ENCODE measurements at places on chromosomes 4 and X.

- DNase-seq: no peak
Observed at GRCh38 chr4:160877087-160877790, 1286.6 kb downstream of the FSTL5 start.

GRCh38 chr4:188305690-188306089, 166.4 kb downstream of the TRIML1 start:
- DNase-seq: no peak

DNA sequence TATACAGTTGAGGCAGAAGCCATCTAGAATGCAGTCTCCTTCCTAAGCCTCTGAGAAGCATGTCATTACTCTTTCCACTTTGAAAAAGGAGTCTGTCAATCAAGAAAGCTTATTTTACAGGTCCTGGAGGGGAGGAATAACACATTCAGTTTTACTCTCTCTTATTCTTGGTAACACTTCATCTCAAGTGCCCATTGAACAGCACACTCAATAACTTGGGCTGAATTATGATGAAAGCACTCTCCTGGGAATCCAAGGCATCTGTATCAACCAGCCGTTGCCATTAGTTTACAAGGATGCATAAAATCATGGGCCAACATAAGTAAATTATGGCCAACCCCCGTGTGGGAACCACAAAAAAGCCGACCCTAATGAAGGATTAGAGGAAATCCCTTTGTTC, 282.4 kb downstream of the C4orf33 start:
- no peak for DNase-seq

- peak; percentile 0 for DNase-seq
Observed at GRCh38 chrX:21840193-21840545, 752 bp downstream of the MBTPS2 start.

DNA sequence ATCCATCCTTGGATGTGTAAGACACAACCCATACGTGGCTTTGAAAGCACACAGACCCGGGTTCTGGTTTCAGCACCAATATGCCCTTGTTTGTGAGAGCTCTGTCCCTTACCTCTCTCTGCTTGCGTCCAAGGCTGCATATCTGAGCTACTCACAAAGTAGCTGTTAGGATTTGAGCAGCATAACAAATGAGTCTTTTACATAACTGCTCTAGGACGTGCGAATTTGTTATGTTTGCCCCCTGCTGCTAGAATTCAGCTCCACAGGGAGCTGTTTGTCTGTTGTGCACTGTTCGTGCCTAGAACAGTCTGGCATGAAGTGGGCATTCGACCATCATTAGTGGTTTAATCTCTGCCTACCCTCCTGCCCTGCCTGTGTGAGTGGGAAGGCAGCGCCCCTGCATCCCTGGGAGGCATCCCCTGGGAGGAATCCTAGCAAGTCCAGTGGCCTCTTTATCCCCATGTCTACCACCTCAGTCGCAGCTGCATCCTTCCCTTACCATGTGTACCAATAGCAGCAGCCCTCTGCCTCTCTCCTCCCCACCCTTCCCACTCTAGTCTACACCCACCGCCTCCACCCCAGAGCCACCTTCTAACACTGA, 42.1 kb downstream of the SLC2A9 start:
- DNase-seq: no peak

- no peak for DNase-seq
Observed at GRCh38 chrX:72316408-72317110, 10.8 kb upstream of the CITED1 start.

DNA sequence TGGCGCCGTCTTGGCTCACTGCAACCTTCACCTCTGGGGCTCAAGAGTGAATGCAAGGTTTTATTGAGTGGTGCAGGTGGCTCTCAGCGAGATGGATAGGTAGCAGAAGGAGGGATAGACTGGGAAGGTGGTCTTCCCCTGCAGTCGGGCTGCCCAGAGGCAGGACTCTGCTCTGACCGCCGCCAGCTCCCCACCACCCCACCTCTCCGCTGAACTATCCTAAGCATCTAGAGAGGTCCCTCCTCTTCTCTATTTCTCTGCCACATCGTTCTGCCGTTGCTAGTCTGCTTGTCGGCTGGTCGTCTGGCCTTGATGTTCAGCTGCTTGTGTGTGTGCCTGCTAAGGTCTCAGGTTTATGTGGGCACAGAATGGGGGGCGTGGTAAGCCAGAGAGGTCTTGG, 54.5 kb upstream of the UGT2B15 start:
- no peak for DNase-seq

GRCh38 chr4:106816496-106816895, 219.6 kb downstream of the DKK2 start:
- DNase-seq: no peak

DNA sequence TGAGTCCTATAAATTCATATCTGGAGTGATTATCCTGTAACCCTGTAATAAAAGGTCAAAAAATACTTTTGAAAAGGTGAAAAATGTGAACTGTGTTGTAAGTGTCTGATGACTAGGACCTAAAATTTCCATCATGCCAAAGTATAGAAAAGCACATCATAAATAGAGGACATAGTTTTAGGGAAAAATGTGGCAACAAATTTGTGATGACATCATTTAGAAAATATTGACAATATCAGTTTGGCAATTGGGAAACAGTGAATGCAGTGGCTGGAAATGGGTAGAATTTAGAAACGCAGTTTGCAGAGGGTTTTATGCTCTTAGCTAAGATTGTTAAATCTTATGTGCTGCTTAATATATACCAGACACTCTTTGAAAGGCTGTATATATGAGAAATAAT, 1464.8 kb downstream of the RAPGEF2 start:
- no peak for DNase-seq

GRCh38 chrX:55008571-55009358, 8.6 kb downstream of the APEX2 start:
- no peak for DNase-seq

- DNase-seq: no peak
Observed at GRCh38 chrX:44068043-44068442, 94.9 kb upstream of the NDP start.

GRCh38 chrX:50114113-50114512, 86.7 kb downstream of the AKAP4 start:
- no peak for DNase-seq

DNA sequence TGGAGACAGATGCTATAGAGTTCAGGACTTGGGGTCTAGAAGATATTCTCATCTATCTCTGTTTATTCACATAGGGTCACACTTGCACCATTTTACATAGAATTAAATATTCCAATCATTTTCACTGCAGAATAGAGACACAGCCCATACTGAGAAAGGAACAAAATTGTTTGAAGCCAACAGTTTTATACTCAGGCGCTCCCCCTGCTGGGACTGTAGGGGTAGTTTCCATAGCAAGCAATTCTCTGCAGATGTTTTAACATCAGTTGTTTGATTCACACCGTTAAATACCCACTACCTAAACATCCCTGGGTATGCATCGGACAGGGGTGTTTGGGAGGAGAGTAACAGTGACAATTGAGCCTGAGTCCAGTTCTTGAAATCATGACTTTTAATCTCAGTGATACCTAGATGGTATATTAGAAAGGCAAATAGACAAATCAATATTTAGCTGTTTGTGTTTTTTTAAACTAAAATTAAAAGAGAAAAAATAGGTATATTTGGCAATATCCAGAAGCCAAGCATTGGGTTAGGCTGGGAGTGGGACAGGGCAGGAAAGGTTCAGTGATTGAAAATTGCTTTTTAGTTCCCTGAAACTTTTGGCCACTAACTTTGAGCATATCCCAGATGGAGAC, 33.8 kb downstream of the LONRF3 start:
- no peak for DNase-seq

DNA sequence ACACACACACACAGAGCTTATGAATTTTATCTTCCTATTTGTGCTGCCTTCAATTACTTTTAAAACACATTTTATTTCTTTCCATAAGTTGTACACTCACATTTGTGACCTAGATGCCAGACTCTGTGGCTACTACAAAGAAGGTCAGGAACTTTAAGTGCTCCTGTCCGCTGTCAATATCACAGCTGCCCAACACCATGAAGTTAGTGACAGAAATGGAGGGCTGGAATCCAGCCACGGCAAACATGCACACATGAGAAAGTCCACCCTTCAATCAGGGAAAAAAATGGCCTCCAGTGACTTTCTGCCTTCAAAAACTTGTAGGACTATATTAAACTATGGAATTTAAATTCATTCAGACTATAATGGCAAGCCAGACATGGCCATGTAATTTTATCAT, 334.4 kb upstream of the FSTL5 start:
- no peak for DNase-seq

DNA sequence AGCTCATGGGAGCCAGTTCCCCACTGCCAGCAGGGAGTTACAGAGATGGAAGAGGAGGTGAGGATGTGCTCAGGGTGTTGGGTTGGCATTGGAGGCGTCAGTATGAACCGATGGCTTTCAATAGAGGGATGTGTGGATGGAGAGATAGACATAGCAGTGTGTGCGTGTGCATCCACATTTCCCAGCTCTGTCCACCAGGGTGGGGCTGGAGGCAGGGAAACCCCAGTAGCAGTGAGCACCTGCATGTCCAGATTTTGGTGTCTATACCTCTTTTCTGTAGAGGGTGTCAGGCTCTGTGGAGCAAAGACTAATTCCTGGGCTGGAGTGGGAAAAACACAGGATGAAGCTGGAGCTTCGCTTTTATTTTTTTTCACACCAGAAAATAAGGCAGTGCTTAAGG, 37.2 kb upstream of the HGFAC start:
- no peak for DNase-seq

GRCh38 chr4:42074294-42074693, 78.2 kb downstream of the BEND4 start:
- no peak for DNase-seq

GRCh38 chr4:161856711-161857326, 307.0 kb downstream of the FSTL5 start:
- DNase-seq: no peak

DNA sequence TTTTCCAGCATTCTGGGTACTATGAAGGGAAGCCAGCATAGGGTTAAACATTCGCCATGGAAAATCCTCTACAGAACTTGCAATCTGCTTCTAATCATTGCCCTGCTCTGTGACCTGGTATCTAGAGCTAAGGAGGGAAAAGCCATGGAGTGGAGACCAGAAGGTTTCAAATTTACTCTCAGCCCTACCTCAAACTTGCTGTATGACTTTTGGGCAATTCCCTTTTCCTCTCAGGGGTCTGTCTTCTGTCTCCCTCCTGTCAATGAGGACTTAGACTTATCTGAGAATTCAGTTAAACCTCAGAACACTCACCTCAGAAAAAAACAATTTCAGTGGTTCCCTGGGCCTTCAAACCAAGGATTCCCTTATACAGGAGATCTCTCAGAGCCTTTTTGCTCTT, 29.1 kb downstream of the ARHGEF9 start:
- no peak for DNase-seq

GRCh38 chrX:40746521-40746920, 11.2 kb upstream of the MED14 start:
- no peak for DNase-seq

DNA sequence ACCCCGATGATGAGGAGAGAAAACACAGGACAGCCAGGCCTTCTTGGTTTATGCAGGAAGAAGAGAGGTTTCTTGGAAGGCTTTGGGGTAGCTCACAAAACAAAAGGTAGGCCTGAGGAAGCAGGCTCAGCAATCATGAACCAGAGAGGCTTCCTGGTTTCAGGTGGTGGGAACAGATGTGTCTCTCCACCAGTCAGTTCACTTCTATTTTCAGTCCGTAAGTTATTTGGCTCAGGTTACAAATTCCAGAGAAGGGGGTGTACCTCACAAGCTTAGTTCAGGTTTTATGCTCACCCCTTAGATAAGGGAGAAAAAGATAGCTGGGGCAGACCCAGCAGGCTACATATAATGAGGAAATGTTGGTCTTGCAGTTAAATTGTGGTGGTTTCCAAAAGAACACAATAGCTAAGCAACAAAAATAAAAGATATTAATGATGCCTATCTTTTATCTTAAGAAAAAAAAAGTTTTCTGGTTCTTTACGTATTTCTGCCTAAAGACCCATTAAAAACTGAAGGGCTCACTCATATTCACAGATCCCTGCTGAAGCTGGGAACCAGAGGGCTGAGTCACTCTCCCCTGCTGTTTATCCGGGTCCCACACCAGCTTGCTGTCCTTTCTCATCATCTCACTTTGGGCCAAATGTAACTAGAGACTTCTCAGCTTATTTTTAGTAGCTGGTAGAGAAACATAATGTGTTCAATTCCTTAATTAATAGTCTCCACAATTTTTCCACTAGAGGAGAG, 177.0 kb downstream of the CAMK2D start:
- no peak for DNase-seq

DNA sequence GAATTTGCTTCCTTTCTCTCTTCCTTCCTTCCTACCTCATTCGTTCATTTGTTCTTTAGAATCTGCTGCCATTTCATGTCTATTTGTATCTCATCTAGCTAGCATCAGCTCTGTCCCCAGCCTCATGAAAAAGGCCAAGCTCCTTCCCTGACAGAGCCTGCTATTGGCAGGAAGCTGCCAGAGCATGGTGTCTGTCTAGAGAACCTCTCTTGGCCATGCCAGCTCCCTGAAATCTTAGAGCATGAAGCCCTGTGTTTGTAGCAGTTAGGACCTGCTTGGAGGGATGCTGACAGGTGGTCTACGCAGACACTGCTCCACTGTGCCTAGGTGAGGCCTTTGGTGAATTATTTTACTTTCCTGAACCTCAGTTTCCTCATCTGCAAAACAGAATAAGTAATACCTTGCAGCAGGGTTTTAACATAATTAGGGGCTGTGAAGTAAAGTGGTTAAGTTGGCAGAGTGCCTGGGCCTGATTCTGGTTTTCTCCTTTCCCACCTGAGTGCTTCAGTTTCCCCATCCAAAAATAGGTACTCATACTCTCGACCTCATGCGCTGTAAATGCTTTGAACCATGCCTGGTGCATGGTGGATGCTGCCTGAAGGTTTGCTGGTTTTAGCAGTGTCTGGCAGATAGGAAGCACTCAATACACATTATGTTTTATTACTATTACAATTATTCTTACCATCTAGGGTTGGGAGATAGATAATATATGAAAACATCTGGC, 4.7 kb downstream of the PTTG2 start:
- no peak for DNase-seq

Measured in right renal cortex interstitium (tissue), 3 donors.